Esophagus squamous epithelium (tissue), 5 donors: ENCODE measurements at places on chromosomes 13 and 19. TPM values are rescaled to one million over a fixed set of nuclear protein-coding genes. Genes with fewer than 3 reads are reported as not detected.

DNA sequence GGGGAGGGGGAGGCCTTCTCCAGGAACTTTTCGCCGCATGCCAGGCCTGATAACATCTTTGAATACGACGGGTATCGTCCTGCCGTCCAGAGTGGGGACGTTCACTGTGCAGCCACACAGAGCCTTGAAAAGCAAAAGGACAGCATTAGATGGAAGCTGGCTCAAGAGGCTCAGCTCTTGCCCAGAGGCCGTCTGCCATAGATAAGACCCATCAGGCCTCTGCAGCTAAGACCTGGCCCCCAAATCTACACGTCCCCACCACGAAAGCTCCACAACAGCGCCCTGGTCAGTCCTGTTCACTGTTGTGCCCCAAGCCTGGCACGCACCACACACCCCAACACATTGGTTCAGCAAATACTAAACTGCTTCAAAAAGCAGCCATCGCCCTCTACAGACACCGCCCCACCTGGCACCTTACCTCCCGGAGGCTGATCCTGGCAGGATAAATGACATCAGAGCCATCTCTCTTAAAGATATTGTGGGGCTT, 2.1 kb downstream of the DNAJB1 start:
- no peak for DNase-seq

DNA sequence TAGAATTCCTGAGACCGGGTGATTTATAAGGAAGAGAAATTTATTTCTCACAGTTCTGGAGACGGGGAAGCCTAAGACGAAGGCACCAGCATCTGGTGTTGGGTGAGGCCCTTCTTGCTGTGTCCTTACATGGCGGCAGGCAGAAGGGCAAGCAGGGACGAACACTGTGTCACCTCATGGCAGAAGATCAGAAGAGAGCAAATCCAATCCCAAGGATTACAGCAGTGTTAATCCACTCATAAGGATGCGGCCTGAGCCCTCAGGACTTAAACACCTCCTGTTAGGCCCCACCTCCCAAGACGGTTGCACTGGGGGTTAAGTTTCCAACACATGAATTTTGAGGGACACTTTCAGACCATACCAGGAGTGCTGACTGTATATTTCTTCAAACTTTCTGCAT, 6.7 kb upstream of the FBL start:
- DNase-seq: no peak

- no peak for DNase-seq
Observed at GRCh38 chr13:43054803-43055802, 31.7 kb downstream of the DNAJC15 start.

IL4I1 gene
- total RNA-seq: 0.91 TPM

DNA sequence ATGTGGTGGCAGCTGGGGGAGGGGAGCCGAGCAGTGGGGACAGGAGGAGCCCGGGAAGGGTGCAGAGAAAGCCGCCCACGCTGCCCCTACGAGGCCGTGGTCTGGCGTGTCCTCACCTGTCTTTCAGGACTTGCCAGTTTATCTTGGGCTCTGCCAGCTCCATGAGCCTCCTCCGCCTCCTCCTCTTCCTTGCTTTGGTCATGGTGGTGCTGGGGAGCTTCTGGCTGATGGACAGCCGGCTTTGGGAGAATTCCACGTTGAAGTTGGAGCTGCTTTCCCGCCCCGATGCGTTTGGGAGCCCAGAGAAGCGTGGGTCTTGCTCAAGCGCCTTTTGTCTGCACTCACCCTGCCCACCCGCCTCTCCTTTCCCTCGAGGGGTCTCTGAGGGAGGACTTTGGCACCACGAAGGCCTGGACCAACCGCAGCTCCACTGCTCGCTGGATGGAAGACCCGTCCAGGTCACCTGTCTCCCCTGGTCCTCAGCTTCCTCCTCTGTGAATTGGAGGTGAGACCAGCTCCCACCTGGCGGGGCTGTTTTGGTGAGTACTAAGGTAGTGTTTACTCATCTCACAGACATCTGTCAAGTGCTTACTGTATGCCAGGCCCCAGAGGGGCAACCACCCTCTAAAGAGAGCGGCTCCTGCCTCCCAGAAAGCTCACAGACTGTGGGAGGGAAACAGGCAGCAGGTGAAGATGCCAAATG, 29.7 kb upstream of the MIER2 start:
- DNase-seq: no peak
